ENCODE measurements at places on chromosomes 3 and 15.

DNA sequence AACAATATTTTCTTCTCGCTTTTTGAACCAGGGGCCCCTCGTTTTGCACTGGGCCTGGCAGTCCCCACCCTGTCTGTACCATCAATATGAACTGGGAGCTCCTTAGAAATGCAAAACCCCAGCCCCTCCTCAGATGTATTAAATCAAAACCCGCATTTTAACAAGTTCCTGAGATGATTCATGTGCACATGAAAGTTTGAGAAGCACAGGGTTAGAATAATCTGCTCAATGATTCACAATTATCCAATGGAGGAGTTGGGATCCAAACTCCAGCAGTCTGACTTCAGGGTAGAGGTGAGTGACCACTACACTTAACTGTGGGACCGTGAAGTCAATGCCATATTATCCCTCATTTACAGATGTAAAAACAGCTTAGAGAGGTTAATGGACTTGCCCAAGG is 256.4 kb downstream of the IGSF11 start:
- no peak for DNase-seq

DNA sequence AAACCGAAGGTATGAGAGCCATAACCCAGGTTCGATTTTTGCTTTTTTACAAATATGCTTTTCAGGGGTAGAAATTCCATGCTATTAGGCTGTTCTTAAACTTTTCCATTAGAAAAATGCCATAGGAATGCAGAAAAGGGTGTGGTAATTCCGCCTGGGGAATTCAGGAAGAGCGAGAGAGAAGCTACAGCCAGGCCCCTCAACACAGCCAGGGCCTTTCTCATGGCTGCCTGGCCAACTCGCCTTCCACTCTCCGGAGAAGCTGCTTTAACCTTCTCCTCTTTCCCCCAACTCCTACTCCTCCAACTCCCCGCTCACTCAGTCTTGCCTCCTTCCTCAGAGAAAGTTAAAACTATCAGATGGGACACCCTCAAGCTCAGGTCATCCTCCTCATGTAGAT is 9.1 kb upstream of the TICRR start:
- DNase-seq, result no peak

DNA sequence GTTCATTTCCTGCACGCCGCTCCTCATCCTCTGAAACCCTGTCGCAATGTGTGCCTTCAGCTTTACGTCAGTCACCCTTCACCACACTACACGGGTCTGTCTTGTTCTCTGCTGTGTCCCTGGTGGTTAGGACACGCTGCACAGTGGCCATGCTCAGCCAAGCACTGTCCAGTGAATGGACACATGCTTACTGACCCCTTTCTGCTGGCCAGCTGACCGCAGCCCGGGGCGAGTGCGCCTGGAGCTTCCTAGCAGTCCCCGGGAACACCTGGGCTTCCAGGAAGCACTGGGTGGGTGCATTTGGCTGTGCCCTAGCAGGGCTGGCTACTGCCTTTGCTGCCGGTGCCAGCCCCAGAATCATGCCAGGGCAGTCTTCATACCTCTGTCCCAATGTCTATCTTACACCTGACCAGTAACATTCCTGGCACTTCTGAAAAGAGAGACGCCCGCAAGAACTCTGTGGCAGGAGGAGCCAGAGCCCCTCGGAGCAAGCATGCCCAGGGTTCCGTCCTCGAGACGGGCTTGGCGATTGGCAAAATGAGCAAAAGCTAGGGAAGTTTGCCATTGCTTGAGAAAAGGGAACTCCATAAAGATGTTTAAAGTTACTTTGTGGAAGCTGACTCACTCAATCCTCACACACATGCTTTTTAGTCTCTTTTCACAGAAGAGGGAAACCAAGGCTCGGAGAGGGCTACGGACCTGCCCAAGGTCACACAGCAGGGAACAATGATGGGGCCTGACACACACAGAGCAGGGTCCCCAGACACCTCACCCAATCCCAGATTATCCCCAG is 15.7 kb upstream of the ZXDC start:
- DNase-seq, result no peak

DNA sequence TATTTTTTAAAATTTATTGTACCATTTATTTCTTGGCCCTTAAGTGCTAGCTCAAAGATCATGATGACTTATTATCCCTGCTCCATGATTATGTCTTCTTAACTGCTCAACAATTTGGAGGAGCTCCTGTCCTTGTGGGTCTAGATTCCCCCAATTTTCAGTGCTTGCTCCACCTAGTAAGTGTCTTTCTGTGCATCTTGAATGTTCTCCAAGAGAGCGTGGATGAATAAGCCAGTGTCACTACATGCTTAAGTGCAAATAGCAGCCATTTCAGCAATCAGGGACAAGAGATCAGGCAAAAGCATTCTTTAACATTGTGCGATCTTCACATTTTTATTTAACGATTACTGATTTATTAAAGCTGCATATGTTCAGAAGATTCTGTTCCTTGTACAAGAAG is 99.4 kb downstream of the ALCAM start:
- no peak for DNase-seq

- no peak for DNase-seq
Measured at GRCh38 chr3:103440539-103441203, 1005.9 kb downstream of the ZPLD1 start.

DNA sequence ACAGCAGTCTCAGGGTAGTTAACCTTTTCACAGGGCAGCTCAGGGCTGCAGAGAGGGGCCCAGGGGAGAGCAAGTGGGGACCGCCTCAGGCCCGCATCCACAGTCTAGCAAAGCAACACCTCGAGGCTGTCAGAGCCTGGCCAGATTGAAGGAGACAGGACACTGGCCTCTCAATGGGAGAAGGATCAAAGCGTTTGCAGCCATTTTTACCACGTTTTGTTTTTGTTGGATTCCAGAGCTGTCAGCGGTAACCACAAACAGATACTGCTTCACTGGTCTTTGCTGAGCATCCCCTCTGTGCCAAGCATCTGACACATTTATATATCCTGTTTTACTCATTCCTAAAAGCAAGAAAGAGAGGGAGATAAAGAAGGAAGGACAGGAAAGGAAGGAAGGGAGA is 153.8 kb downstream of the SHQ1 start:
- no peak for DNase-seq

- DNase-seq, result no peak
Measured at GRCh38 chr15:50531766-50532165, 14.7 kb downstream of the USP50 start.

- no peak for DNase-seq
Measured at GRCh38 chr3:65493371-65493882, 545.3 kb downstream of the MAGI1 start.

- no peak for DNase-seq
Measured at GRCh38 chr3:196377321-196377720, 39.1 kb upstream of the TM4SF19 start.

DNA sequence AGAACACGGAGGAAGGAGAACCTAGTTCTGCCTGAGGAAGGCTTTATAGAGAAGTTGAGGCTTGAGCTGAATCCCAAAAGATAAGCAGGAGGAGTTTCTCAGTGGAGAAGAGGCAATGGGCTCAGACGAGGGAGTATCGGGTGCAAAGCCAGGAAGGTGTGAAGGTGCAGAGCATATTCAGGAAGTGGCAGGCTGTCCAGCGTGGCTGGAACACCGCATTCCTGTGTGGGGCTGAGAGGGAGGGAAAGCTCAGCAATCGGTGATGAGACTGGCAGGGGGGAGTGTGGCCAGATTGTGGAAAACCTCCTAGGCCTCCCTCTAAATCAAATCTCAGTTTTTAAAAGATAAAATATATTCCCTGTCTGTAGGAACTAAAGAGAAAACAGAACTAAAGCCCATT is 63.0 kb downstream of the ARHGAP31 start:
- no peak for DNase-seq

DNA sequence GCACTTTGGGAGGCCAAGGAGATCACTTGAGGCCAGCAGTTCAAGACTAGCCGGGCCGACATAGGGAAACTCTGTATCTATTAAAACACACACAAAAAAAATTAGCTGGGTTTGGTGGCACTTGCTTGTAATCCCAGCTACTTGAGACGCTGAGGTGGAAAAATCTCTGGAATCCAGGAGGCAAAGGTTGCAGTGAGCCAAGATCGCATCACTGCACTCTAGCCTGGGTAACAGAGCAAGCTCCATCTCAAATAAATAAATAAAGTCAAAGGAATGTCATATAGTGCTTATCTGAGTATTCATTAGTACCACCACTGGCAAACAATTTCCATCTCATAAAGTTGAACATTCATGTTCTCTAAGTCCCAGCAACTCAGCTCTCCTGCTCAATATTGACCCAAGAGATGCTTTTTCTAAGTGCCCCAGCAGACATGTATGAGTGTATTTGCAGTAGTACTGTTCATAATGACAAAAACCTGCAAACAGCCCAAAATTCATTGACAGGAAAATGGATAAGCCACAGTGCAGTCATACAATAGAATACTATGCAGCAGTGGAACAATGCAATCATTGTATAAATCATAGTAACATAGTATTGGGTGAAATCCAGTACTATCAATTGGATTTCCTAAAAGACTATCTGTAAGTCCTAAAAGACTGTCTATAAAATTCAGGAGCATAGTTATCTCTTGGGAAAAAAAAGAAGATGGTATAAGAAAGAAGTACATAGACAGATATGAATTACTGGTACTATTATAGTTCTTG is 751.5 kb upstream of the LMCD1 start:
- no peak for DNase-seq

GRCh38 chr3:193556841-193557240 is 2.1 kb upstream of the ATP13A4 start:
- DNase-seq, result no peak

DNA sequence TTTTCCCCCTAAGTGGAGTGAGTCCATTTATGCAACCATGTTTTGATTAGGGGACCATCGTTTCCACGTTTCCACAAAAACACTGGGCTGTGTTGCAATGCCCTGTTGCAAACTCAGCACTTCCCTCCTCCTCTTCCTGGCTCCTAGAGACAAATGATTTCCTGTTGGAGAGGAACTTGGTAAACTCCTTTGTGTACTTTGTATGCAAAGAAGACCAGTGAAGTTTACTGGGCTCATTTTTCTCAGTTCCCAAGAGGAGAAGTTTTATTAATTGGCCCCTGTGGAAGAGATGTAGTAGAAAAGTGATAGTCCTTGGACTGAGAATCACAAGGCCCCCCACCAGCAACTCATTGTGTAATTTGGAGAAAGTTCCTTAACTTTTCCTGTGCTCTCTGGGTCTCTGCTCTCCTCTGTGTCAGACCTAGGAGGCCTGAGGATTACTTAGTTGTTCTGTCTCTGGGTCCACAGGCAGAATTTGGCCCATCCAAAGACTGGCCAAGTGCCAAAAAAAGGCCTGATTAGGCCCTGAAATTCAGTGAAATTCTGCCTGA is 95.0 kb downstream of the ATG7 start:
- DNase-seq, result no peak

DNA sequence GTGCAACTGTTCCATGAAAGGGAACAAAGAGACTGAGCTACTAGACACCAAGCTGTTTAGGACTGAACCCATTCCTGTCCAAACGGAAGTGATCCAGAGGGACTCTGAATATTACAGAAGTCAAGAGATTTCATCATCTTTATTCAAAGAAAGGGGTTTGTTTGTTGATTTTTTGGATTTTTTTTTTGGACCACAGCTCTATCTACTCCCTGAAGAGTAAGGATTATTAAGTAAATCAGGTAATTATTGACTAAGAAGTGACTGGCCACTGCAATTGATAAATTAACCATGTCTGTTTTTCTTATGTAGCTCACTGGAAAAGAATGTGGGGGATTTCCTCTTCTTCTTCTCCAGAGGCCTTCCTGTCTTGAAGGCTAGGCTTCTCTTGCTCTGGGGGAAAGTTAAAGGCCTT is 146.6 kb upstream of the TPM1 start:
- no peak for DNase-seq

GRCh38 chr3:197297476-197298340 is 704 bp downstream of the DLG1 start:
- peak; percentile 92 for DNase-seq

GRCh38 chr3:174110761-174111160 is 713.2 kb downstream of the NLGN1 start:
- DNase-seq, result no peak

DNA sequence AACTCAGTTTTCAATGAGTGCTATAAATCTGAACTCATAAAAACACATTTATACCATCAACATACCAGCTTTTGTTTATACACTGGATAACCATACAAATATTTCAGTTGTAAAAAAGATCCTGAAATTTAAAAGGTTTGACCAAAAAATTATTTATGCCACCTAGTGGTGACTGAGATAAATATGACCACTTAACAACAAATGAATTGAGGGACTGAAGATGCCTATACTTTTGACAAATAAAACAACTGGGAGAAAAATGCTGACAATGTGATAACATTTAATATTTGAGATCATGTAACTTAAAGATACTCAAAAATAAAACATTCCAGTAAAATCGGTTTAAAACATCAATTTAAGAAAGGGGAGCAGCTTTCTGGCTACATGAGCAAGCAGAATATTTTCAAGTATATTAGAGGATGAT is 30.4 kb downstream of the ATG3 start:
- peak; percentile 49 for DNase-seq

- DNase-seq, result no peak
Measured at GRCh38 chr15:100771746-100772145, 107.9 kb upstream of the ALDH1A3 start.

GRCh38 chr3:111723293-111724215 is 128.4 kb upstream of the ZBED2 start:
- no peak for DNase-seq

- DNase-seq, result no peak
Measured at GRCh38 chr3:23108451-23109057, 94.6 kb upstream of the UBE2E2 start.

DNA sequence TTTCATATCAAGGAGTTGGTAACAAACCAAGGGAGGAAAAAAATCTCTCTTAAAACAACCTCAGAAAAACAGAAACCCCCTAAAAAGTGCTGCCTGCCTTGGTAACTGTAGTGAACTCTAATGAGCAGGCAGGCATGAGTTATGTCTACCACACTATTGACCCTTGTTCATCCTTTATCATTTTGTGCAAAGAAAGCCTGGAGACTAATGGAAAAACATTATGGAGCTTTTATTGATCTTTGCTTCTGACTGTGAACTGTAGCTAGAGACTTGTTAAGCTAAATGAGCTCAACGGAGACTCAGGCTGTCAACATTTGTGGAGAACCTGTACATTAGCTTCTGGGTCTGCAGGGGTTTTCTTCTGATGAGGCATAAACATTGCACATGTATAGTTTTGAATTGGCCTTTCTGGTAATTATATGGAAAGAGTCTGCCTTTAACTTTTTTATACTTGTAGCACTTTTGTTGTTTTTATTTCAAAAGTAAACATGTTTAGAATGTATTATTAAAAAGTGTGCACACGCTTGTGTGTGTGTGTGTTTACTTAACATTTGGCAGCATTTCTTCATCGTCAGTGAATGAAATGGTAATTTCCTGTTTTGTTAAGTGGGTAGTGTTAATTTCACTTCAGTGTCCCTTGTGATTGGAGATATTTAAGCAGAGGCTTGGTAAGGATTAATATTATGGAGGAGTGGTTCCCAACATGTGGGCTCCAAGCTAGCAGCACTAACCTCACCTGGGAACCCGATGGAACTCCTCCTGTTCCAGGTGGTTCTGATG is 15.9 kb upstream of the SPTSSB start:
- no peak for DNase-seq

GRCh38 chr3:71512000-71512399 is 71.5 kb downstream of the FOXP1 start:
- DNase-seq, result peak; percentile 77

GRCh38 chr3:59660376-59660775 is 610.6 kb upstream of the CFAP20DC start:
- DNase-seq, result no peak
